Right cardiac atrium (tissue), 5 donors: ENCODE measurements at places on chromosomes 13 and 19. TPM values are rescaled to one million over a fixed set of nuclear protein-coding genes. Genes with fewer than 3 reads are reported as not detected.

The BEST2 gene
- not detected for total RNA-seq

The TSSK6 gene
- total RNA-seq = 0.97 TPM

The KCNK6 gene
- total RNA-seq = 2.2 TPM

The PSG7 gene
- not detected for total RNA-seq

The ZNF20 gene
- total RNA-seq = 2.2 TPM

The VSTM1 gene
- not detected for total RNA-seq

The STX10 gene
- total RNA-seq = 37.2 TPM

The KANK3 gene
- total RNA-seq = 10.1 TPM

The FAM124A gene
- 5.5 TPM for total RNA-seq

The LYPD3 gene
- 0.74 TPM for total RNA-seq

The IL4I1 gene
- 0.92 TPM for total RNA-seq

The ERF gene
- 51.7 TPM for total RNA-seq
